ENCODE measurements at places on chromosomes 7 and 10. TPM values are rescaled to one million over a fixed set of nuclear protein-coding genes. Genes with fewer than 3 reads are reported as not detected.
A peak's percentile ranks its signal among the peaks of the same experiment; 100 is the strongest.

DNA sequence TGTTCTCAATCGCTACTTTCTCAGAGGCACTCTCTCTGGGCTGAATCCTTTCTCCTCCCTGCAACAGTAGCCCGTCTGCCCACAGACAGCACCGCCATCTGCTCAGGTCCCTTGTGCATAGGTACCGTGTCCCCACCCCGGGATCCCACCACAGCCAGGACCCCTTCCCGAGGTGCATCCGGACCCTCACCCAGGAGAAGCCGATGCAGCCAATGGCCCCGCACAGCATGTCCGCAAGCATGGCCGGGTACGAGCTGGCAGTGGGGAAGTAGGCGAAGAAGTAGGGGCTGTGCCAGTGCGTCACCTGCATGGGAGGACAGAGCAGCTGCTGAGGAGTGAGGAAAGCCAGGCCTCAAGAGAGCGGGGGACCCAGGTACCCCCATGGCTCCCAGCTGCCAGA lies 25.5 kb downstream of the DDC start:
- no peak overlapping the region for H3K27ac ChIP-seq
- DNase-seq, result no peak
- H3K36me3 ChIP-seq, result no peaks in the 10 kb centered on the region
- no peaks in the 10 kb centered on the region for H3K4me1 ChIP-seq
- no peak overlapping the region for H3K4me3 ChIP-seq

DNA sequence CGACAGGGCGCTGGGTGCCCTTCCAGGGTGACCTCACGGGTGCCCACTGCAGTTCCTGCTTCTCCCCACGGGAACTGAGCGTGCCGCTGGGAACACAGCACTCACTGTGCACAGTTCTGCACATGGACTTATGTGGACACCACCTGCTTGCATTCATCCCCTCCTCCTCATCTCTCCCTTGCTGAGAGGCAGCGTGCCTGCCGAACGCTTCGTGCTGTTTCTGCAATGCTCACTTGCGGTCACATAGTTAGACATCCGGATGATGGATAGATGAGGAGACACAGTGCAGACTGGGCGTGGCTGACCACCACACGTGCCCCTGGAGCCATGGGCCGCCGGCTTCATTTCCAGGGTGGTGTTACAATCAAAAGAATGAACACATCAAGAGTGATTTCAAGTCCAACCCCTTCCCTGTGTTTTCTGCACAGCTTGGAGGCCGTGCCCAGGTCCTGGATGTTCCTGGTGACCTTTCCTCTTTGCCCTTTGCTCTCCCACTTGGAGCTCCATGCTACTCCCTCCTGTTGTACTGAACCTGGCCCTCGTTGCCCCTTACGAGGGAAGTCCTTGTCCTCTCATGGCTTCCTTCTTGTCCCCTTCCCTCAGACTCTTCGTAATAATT lies 119.4 kb downstream of the VIPR2 start:
- no peaks in the 10 kb centered on the region for H3K27me3 ChIP-seq
- DNase-seq, result no peak
- no peaks in the 10 kb centered on the region for H3K36me3 ChIP-seq
- H3K4me3 ChIP-seq, result no peak overlapping the region

Gene GPER1
- total RNA-seq, result 0.08 TPM

DNA sequence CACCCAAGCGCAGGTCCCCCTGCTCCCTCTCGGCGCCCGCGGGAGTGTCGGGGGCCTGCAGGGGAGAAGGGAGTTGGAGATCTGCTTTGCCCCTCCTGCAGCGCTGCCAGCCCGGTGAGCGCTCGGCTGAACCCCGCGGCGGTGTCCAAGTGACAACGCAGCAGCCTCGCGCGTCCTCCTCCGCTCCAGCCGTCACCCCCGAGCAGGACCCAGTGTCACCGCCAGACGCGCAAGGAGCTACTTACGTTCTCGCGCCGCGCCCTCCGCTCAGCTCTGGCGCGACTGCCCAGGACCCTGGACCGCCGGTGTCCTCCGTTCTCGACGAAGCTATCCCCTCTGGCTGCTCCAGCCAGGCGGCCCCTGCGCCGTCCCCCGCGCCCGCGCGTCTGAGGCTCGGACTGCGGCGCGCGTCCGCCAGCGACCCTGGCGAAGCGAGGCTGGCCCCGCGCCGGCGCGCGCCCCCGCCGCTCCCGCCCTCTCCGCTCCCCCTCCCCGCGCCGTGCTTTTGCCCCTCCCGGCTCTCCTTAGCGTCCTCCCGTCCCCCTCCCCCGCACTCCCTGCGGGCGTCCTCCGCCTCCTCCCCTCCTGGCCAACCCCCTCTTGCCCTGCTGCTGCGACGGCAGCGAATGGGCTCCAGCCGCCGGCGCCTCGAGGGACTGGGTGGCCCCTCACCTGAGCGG lies at the start of gene NRCAM:
TSS of gene NRCAM (minus strand) at position 439 of the 680 bp plus-strand sequence. CDS start 216,372 bp downstream, outside the sequence.
- peak within 1 kb of the TSS; percentile 26 for H3K27ac ChIP-seq
- peak; percentile 26 for DNase-seq
